ENCODE measurements at places on chromosomes 4 and X.

GRCh38 chr4:46908148-46908547 lies 897 bp downstream of the COX7B2 start:
- no peak for DNase-seq

DNA sequence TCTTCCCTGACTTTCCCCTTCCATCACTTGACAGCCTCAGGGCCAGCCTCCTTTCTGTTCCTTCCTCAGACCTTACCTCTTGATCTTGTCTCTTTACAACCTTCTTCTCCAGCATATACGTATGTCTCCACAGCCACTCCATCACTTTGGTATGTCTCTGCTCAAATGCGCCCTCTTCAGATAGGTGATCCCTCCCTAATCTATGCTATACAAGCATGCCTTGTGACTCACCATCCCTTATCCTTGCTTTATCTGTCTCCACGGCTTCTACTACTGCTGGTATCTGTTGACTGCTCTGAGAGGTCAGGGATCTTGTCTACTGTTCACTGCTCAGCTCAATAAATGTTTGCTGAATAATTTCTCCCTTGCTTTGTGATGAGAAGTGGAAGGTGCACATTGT lies 9.0 kb downstream of the ARAP2 start:
- peak; percentile 53 for DNase-seq

GRCh38 chrX:95101851-95102390 lies 1427.9 kb downstream of the FAM133A start:
- no peak for DNase-seq

- DNase-seq = no peak
Measured at GRCh38 chrX:19361701-19362100, 18.0 kb downstream of the PDHA1 start.

DNA sequence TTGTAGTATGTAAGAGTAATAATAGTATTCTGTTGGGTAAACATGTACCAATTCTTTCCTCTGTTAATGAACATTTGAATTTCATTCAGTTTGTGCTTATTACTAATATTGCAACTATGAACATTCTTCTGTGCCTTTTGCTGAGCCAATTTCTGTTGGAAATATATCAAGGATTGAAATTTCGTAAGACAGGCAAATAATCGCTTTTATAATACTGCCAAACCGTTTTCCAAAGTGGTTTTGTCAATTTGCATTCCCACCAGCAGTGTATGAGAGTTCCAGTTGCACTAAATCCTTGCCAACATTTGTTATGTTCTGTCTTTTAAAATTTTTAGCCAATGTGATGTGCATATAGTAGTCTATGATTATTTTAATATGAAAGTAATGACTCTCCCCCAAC lies 38.6 kb downstream of the MAGEB17 start:
- DNase-seq = no peak

GRCh38 chr4:36917413-36917812 lies 327.1 kb upstream of the NWD2 start:
- DNase-seq = no peak

GRCh38 chrX:132954323-132954722 lies 4.1 kb downstream of the HS6ST2 start:
- DNase-seq = no peak

All from H9 (cell line).